ENCODE measurements at places on chromosomes 12 and 14.

DNA sequence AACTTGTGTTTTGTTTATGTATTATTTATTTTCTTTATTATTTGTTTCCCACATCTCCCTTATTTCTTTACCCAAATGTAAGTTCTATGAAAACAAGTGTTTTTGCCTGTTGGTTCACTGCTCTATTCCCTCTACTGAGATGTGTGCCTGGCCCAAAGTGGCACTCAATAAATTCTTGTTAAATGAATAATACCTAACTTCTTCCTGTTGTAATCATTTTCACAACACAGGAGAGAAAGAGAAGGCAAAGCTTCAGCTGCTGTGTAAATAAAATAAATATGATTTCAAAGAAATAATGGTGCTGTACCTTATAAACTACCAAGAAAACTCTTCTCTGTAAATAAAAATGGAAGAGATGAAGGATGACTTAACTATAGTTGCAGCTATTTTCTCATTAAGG is 116.2 kb downstream of the TRHDE start:
- DNase-seq, result no peak

GRCh38 chr14:101780390-101780789 is 18.9 kb downstream of the PPP2R5C start:
- DNase-seq, result no peak

DNA sequence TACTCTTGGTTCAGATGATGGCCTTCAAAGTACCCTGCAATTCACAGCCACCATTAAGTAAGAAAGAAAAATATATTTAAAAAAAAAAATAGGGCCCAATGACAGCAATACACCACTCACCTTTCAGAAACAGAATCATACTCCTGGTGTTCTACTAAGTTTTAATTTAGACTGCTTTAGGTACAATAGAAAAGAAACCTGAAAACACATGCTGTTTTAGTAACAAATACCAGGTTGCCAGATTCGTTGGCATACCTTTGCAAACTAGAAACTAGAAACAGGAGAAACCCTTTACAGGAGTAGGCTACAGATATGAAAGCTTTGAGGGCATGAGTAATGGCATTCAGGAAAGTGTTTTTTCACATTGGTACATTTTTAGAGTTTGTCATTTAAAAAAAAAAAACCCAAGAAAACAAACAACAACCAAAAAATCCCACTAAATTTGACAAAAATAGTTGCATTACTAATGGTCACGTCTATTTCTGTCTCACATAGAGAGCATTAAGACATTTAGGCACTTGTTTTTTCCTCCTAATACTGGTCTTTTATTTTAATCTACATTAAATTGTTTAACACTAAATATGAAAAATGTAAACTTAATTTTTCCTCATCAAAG is 4.0 kb downstream of the SIX1 start:
- DNase-seq, result no peak

- no peak for DNase-seq
Observed at GRCh38 chr12:68468036-68468435, 135.9 kb upstream of the MDM1 start.

GRCh38 chr14:103296007-103296406 is 38.0 kb upstream of the EIF5 start:
- no peak for DNase-seq

GRCh38 chr12:55717011-55718007 is 1.5 kb downstream of the BLOC1S1 start:
- DNase-seq, result no peak

- peak; percentile 3 for DNase-seq
Observed at GRCh38 chr14:21711360-21711961, 37.8 kb upstream of the OR4E1 start.

GRCh38 chr14:35470755-35471154 is 63.2 kb upstream of the INSM2 start:
- no peak for DNase-seq

DNA sequence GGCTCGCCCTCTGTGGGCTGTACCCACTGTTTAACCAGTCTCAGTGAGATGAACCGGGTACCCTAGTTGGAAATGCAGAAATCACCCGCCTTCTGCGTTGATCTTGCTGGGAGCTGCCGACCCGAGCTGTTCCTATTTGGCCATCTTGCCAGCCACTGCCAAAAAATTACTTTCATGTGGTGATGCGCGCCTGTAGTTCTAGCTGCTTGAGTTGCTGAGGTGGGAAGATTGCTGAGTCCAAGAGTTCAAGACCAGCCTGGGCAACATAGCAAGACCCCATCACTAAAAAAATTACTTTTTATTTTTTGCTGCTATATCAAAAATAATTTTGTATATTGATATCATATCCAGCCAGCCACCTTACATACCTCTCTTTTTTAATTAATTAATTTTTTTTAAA is 18.4 kb downstream of the BRMS1L start:
- DNase-seq, result no peak

- no peak for DNase-seq
Observed at GRCh38 chr12:105343836-105344235, 13.3 kb downstream of the C12orf75 start.

DNA sequence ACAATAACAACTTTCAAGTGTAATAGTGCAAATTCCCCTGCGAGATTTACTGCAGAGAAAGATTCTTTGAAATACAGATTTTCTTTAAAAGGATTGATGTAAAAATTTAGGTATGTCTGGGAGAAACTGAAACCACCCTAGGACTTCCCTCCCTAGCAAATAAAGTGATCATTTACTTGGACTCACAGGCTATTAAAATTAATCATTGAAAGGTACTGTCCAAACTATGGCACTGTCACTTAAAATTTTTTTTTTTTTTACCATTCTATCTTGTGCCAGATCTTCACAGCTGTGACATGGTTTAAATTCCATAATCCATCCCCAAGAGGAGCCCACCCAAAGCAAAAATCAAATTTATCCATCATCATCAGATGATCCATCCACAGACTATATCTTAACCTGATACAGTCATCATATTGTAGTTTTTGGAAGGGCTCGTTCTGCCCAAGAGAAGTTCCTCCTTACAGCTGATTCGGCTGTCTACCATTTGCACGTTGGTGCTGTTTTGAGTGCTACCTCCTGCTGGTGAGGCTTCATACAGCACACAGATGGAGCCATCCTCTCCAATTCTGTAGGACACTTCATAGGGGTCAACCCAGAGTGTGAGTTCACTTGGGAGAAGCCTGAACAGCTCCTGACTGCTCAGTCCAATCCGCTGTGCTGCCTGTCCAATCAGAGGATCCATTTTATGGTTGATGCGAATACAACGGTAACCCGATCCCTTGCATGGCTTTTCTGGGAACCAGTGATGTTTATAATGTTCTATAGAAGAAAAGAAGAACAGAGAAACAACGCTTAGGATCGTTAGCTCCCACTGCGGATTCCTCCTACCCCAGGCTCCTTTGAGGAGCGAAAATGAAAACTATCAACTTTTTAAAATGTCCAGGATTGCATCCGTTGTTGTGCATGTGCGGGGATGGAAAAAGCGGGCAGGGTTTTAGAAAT is 1.7 kb downstream of the BTG1 start:
- DNase-seq, result peak; percentile 68

GRCh38 chr14:98169170-98169587 is 1102.8 kb downstream of the BCL11B start:
- no peak for DNase-seq

DNA sequence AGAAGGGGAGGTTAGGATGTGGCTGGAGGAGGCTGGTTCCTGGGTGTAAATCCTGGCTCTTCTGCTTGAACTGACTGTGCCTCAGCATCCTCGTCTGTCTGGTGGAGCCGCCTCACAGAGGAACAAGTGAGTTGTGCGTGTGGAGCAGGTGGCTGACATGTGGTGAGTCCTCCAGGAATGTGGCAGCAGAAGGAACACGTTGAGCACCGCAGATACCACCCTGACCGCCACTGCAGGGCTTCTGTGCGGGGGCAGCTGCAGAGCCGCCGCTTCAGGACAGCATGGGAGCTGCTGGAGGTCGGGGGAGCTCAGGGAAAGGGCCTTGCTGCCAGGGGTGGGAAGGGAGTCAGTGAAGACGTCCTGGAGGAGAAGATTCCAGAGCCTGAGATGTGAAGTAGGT is 48.9 kb downstream of the TRAF3 start:
- no peak for DNase-seq

- no peak for DNase-seq
Observed at GRCh38 chr12:57772429-57773322, at the start of gene EEF1AKMT3. Gene EEF1AKMT3 (plus strand): TSS chr12:57772614. CDS start chr12:57772725, 111 bp downstream.

DNA sequence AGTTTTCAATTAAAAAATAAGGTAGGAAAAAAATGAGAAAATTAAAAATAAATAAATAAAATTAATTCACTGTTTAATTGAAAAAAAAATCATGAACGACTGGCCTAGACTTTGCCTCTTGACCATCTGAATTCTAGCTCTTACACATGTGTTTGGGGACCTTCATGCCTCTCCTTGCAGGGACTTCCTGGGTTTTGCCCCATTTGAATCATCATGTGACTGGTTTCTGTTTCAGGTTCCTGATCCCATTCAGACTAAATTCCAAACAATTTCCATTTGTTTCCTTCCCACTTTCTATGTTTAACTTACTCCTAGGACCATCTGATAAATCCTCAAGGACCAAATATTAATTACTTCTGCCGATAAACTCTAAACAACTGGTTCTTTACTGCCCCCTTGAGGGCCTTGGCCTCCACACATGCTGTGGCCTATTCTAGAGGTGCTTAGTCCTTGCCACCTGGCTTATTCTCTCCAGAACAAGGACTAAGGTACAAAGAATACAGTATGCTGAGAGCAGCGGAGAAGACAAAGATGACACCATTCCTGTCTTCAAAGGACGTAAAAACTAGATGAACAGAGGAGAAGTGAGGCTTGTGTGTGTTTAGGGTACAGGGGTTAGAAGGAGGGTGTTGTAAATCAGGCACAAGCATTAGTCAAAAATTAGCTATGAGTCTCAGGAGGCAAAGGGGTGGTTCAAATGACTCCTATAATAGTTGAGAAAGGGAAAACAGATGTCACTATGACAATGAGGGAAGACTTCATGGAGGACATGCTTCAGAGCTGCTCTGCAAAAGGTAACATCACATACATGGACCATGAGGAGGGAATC is 125.8 kb upstream of the AVPR1A start:
- no peak for DNase-seq

- DNase-seq, result no peak
Observed at GRCh38 chr12:26361964-26362363, 166.6 kb downstream of the SSPN start.

DNA sequence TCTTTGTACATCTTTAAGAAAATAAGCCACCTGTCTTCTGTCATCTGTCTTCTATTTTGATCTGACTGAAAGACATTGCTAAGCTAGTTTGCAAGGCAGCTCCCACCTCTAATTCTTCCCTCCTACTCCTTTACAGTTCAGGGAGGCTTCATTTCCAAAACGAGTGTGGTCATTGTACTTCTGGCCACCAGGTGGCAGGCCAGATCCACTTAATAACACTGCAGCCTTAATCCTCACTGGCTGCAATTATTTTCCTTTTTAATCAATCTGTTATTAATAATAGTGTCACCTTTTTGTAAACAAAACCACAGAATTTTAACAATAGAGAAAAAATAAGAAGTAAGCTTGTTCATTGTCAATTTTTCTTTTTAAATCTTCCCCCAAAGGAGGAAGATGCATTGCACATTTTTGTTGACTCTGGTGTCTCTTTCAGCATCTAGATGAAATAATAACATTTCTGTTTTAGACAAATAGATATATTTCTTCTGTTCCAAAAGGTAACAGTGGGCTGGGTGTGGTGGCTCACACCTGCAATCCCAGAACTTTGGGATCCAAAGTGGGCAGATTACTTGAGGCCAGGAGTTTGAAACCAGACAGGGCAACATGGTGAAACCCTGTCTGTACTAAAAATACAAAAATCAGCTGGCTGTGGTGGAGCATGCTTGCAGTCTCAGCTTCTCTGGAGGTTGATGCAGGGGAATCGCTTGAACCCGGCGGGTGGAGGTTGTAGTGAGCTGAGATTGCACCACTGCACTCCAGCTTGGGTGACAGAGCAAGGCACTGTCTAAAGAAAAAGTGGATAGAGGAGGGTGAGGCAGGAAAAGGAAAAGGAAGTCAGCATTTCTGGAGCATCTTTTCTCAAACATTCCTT is 23.3 kb downstream of the GABARAPL1 start:
- peak; percentile 26 for DNase-seq

DNA sequence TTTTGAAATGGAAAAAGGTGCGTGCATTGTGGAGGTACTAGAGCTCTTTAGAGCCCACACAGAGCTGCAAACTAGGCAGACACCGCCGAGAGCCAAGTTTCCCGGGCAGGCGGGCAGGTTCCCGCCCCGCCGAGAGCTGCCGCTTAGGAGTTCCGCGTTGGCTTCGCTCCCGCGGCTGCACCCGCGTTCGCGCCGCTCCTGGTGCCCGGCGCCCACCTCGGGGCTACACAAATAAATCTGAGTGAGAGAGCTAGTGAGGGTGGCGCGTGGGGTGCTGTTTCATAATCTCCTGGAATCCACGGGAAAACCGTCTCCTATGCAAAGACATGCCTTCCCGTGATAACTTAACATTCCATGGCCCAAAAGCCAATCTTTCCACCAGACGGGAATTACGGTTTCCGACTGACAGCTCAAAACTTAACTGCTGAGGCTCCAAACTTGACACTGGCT is 645 bp downstream of the KITLG start:
- DNase-seq, result no peak

DNA sequence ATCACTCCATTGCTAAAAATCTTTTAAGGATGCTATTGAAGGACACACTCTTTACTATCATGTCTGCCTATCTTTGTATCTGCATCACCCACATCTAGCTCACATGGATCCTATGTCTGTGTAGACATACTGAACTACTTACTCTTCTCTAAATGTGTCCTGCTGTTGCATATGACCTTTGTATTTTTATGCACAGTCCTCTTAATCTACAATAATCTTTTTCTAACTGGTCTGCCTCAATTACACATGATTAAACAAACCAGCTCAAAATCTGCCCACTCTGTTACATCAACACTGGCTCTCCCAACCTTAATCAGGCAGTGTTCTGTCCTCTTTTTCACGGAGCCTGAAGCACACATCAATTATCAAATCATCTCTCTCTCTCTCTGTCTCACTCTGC is 316.3 kb upstream of the MGAT4C start:
- DNase-seq, result no peak

DNA sequence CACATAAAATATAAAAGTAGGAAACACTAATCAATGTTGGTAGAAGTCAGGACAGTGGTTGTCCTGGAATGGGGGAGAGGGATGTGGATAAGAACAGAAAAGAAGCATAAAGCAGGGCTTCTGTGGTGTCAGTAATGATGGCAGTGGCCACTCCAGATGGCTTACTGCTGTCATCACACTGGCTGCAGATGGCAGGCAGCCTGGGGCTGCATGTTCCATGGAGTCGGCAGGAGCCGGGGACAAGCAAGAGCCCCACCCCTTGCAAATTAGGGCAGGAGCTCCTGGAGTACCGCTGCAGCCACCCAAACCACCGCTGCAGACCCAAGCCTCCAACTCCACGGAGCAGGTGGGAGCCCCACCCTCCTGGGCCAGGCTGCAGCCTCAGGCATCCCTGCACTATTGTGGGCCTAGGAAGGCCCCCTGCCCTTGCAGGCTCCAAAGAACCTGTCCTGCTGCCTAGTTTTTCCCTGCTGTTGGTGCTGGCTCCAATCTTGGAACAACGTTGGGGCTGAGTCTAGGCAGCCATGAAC is 28.8 kb upstream of the SLC5A8 start:
- DNase-seq, result no peak

GRCh38 chr14:89813617-89814031 is 140.9 kb downstream of the EFCAB11 start:
- no peak for DNase-seq
